ENCODE measurements at places on chromosomes 13 and 19.

DNA sequence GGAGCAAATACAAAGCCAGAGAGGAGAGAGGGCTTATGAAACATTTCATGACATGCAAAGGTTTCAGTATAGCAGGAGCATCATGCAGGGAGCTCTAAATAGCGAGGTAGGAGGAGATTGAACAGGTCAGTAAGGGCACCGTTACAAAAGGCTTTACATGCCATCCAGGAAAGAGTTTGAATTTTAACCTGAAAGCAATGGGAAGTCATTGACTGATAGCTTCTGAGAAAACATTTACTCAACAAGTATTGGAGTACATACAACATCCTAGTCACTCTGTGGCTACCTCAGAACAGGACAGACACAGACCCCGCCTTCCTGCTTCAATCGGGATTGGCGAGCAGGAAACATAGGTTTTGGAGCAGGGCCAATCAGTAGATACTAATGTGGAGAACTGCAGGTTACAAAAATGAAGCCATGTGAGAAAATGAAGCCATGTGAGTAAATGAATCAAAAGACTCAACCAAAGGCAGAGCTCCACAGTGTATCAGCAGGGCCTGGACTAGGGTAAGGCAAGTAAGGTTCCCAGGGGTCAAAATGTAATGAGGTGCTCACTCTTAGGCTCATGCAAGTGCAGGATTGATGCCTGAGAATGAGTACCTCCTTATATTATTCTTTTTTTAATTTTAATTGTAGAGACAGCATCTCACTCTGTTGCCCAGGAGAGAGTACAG is 46.8 kb upstream of the FNDC3A start:
- no peak for DNase-seq

- no peak for DNase-seq
Measured at GRCh38 chr19:56866538-56866937, 26.0 kb upstream of the PEG3 start.

GRCh38 chr19:8811315-8812172 is 20.6 kb downstream of the ZNF558 start:
- DNase-seq, result no peak

DNA sequence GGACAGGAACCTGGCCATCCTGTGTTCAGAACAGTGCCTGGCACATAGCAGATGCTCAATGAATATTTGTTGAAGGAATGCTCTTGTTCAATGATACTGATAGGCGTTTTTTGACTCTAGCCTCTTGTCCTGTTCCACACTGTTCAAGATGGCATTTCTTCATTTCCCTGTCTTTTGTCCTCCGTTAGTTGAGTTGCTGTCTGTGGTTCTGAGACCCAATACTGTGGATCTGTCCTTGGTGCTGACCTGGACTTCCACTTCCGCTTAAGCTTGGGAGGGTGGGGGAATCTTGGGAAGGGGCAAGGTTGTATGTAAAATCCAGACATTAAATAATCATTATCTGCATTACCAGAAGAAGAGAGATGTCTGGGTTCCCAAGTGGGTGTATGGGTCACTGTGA is 8.3 kb upstream of the KCNN4 start:
- no peak for DNase-seq

DNA sequence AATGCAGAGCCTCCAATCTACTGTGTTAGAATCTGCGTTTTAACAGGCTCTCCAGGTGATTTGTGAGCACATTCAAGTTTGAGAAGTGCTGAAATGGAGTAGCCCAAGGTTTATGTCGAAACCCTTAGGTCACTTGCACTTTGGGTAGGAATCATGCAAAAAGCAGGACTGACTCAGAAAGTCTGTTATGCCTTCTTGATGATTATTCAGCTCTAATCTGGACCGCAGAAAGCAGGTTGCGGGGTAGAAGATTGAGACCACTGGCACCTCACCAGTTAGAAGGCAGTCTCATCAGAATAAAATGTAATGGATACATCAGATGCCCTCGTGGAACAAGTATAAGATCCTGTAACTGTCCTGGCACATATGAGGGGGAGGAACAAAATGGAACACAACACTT is 326.3 kb downstream of the DCLK1 start:
- no peak for DNase-seq

- DNase-seq, result no peak
Measured at GRCh38 chr13:61760102-61760501, 344.5 kb upstream of the PCDH20 start.

DNA sequence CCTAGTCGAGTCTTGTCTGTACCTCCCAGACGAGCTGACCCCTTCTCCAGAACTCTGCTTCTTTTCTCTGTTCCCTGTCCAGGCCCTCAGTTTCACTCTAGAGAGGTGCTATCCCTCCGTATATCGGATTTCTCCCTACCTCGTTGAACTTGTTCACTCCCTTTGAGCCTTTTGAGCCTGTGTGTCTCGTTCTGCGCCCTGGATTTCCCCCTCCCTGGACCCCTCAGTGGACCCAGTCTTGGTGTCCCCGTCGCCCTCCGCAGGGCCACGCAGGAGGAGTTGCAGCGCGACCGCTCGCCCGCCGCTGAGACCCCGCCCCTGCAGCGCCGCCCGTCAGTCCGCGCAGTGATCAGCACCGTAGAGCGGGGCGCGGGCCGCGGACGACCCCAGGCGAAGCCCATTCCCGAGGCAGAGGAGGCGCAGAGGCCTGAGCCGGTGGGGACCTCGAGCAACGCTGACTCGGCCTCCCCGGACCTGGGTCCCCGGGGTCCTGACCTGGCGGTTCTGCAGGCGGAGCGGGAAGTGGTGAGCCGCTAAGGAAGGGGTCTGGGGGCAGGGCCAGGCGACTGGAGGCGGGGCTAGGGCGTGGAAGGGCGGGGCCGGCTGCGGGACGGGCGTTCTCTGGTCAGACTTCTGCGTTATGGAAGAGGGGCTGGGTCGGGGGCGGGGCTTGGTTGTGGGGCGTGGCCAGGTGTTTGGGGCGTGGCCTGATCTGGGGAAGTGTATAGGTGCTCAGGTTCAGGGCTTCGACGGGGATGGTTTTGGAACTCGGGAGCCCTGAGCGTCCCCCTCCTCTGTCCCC is 5.5 kb downstream of the EPS8L1 start:
- DNase-seq, result peak; percentile 77

DNA sequence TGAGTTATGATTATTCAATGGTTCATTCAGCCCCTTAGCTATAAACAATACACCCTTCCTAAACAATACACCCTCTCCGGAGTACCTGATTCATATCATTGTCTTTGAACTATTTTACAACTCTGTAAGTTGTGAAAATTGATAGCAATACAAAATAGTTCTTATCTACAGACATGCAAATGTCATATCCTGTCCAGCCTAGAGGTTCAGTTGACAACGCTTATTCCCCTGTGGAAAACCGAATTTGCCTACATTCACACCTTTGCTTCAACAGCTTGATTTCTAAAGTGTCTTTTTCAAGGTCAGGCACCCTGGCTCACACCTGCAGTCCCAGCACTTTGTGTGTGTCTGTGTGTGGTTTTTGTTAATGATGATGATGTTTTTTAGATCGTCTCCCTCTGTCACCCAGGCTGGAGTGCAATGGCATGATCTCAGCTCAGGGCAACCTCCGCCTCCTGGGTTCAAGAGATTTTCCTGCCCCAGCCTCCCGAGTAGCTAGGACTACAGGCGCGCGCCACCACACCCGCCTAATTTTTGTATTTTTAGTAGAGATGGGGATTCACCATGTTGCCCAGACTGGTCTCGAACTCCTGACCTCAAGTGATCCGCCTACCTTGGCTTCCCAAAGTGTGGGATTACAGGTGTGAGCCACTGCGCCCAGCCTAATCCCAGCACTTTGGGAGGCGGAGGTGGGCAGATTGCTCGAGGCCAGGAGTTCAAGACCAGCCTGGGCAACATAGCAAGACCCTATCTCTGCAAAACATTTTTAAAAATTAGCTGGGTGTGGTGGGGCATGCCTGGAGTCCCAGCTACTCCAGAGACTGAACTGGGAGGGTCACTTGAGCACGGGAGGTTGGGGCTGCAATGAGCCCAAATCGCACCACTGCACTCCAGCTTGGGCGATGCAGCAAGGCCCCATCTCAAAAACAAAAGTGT is 9.6 kb downstream of the C19orf53 start:
- no peak for DNase-seq

DNA sequence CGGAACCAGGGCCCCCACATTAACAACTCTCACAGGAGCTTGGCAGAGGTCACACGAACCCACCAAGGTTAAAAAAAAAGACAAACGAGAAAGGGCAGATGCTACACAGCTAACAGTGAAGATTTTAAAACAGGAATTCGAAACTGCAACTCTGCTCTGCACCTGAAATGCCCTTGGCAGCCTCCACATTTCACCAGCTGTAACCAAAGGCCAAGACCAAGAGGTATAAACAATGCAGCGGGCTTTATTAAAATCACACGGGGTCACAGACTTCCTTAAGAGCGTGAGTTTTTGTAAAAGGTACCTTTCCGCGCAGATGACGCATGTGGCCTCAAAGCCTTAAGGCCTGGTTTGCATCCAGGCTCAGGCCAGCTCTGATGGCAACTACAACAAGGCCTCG is 88.2 kb downstream of the STK24 start:
- DNase-seq, result no peak

DNA sequence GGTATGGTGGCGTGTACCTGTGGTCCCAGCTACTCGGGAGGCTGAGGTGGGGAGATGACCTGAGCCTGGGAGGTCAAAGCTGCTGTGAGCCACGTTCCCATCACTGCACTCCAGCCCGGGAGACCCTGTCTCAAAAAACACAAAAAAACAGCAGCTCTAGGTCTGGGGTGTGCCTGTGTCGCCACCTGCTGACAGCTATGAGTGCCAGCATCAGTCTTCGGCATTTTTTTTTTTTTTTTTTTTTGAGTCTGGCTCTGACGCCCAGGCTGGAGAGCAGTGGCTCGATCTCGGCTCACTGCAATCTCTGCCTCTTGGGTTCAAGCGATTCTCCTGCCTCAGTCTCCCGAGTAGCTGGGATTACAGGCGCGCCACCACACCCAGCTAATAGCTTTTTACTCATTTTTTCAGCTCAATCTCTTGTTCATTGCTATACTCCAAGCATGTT is 10.1 kb downstream of the AP2S1 start:
- DNase-seq, result no peak

GRCh38 chr13:104898484-104898883 is 1637.0 kb downstream of the EFNB2 start:
- DNase-seq, result no peak

DNA sequence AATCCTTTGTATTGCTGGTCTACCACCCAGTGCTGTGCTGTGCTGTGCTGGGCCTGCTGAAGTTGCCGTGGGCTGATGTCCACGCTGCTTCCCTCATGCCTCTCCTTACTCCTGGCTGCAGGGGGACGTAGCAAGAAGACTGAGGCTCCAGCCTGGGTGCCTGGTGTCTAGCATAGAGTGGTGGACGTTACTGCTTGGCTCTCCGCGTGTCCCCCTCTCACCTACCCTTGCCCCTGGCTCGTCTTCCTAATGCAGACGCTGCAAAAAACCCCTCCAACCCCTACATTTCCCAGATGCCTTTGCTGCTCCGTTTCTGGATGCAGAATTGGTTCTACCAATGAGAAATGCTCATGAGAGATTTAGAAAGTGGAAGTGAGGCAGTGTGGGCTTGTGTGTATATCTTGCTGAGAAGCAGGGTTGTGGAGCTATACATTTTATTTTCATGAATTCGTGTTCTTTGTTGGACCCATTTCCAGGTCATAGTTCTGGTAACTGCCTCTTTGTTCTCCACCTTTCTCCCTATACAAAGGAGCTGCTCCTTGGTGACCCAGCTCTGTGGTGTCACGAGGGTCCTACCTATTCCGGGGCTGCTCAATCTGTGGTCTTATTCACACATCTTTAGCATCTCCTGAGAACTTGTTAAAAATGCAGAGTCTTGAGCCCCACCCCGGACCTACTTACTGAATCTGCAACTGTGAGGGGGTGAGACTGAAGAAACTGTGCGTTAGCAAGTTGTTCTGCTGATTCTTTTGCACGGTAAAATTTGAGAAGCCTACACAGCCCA is 7.9 kb upstream of the DENND1C start:
- DNase-seq, result no peak

DNA sequence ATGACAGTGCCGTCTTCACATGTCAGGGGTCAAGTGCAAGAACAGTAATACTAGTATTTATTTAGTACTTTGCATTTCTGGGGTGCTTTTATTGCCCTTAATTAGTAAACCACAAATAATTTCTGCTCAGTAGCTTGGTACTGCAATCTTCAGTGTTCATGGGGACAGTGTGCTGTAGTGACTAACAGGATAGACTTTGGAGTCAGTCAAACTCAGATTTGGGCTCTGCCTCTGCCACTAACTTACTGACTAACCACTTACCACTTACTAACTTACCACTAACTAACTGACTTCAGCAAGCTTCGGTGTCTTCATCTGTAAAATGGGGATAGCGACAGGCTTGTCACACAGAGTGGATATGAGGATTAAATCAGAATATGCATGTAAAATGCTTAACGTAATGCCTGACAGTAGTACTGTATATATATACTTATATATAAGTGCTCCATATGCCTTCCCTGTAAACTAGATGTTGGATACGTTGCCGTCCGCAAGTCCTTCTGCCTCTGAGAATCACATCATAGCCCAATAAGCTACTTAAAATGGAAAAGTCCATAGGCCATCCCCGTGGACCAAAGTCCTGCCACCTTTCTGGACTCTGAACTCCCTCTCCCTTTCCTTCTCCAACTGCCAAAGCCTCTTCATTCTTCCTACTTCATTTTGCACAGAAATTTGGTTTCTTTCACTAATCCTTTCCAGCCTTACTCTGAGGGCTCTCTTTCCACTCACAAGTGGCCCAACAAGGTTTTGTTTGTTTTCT is 158.1 kb downstream of the ZIC5 start:
- DNase-seq, result no peak

- no peak for DNase-seq
Measured at GRCh38 chr19:45863840-45864628, at the start of gene FOXA3. Gene FOXA3, plus strand, starts transcription at chr19:45864326. Its CDS starts 131 bp downstream, at chr19:45864457.

- no peak for DNase-seq
Measured at GRCh38 chr13:26760832-26761582, 421 bp upstream of the GPR12 start.

DNA sequence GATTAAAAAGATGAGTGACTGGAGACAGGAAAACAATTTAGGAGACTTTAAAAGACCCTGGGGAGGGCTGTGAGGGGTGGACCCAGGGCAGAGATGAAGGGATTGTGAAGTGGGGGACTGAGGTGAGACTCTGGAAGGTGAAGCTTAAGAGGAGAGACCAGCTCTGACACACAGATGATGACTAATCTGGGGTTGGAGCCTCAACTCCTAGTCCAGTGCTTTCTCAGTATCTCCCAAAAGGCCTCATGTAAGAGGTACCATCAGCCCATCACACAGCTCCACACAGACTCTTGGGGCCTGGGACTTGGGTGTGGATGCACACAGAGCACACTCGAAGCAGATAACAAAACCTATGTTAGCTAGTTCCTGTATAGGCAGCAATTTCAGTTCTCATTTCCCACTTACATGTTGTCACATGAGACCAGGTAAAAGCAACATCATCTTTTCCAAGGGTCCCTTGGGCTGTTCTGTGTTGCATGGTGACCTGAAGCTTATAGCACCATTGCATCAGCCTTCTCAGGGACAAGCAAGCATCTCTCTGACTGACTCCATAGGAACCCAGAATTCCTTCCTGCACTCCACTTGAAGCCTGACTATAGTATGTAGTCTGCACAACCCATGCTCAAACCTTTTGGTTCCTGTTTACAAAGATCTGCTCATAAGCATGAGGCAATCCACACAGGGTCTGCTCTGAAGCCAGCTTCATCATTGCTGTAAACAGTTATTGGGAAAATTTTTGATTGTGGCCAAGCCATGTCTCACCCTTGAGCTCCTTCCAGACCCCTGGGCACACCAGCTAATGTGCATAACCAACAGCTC is 88.6 kb upstream of the MYCBP2 start:
- no peak for DNase-seq
